ENCODE measurements at places on chromosomes 11 and 22.

DNA sequence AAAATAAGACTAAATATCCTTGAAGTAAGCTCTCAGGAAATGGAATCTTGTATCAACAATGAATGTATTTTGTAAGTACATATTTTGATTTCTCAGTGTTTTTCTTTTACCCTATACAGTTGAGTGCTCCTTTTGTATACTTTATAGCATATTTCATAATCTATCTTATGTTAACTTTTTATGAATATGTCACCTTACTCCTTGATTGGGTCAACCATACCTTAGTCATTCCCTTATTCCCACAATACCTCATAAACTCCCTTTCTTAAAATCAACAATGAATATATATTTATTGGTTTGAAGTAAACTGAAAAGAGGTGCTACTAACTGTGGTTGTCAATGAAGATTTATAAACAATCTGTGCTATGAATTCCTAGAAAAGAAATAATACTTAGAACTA, 686.2 kb downstream of the METTL15 start:
- DNase-seq: no peak
- H3K27me3 ChIP-seq: no peaks in the 10 kb centered on the region
- no peaks in the 10 kb centered on the region for H3K4me1 ChIP-seq
- H3K4me3 ChIP-seq: no peak overlapping the region
- peaks cover 2% of the 10 kb centered on the region for H3K36me3 ChIP-seq

GRCh38 chr22:44410451-44410991, 87.5 kb downstream of the RTL6 start:
- no peak for DNase-seq
- no peak overlapping the region for H3K27ac ChIP-seq
- H3K4me1 ChIP-seq: no peaks in the 10 kb centered on the region
- H3K4me3 ChIP-seq: no peak overlapping the region
- H3K27me3 ChIP-seq: peaks cover 21% of the 10 kb centered on the region

DNA sequence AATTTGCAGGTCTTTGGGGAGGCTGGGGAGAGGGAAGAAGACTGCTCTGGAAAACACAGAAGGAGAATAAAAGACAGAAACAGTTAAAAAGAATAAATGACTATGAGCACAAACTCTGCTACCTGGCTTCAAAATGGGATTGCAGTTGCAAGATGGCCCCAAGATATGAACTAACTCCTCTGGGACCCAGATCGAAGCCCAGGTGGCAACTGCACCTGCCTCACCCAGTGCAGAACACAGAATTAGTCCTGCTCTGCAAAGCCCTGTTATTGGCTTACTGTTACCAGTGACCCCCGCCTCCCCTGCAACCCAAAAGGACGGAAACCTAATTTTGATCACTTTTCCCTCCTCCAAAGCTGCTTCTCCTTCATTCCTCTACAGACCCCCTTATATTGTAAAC, 35.9 kb upstream of the POU2AF1 start:
- peaks cover 5% of the 10 kb centered on the region for H3K4me1 ChIP-seq
- DNase-seq: no peak
- no peak overlapping the region for H3K4me3 ChIP-seq
- no peaks in the 10 kb centered on the region for H3K27me3 ChIP-seq
- H3K36me3 ChIP-seq: no peaks in the 10 kb centered on the region

DNA sequence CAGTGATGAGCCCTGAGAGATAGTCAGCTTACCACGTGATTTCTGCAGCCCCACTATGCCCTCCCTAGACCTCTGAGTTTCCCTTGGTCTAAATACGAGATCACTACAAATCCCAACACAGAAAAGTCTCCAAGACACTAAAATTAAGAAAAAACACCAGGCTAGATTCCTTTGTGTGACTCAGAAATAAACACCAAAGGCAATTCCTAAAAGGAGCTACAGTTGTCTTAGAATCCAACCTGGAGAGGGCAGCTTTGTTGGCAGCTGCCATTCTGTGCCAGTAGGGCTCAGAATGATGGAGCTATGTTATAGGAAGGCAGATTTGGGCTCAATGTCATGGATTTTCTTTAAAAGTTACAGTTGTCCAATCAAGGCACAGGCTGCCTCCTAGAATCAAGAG, 37.1 kb upstream of the HMGXB4 start:
- no peaks in the 10 kb centered on the region for H3K36me3 ChIP-seq
- no peak overlapping the region for H3K4me3 ChIP-seq
- H3K4me1 ChIP-seq: no peaks in the 10 kb centered on the region
- H3K27ac ChIP-seq: no peak overlapping the region
- peaks cover 33% of the 10 kb centered on the region for H3K27me3 ChIP-seq

DNA sequence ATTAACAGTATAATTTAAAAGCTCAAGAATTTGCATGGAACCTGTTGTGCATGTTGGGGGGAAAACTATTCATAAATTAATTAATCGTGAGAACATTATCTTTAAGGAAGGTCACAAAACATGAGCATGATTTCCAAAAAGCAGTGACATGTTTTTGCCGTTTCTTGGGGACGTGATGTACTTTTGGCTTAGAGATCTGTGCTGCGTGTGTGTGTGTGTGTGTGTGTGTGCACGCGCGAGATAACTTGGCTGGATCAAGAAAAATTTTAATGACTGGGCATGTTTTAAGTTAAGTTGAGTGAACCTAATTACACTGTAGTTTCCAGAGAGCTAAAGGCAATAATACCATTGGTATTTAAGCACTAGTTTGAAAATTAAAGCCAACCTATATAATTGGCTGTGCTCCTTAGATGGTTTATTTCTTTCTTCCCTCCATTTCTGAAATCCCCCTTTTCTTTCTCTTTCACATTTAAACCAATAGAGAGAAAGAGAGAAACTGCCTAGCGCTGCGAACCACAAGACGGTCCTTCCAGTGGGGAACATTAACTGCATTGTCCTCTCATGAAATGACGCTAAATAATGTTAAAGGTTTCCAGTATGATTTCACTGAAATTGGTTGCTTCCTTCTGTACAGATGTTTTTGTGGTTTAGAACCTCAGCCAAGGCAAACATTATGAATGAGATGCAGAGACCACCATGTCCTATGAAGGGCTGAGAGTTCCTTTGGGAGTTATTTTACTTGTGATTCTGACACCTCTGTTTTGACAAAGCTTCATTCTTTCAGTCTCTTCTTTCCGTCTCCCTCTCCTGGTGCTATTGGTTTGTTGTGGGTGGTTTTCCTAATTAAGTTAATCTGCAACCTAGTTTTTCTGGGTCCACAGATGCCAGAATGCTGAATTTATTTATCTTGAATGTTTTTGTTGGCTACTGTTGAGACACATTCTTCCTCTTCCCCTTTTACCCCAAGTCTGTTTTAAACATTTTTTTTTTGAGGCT, 51.7 kb downstream of the ZBTB16 start:
- H3K36me3 ChIP-seq: peaks cover 2% of the 10 kb centered on the region
- H3K27ac ChIP-seq: no peak overlapping the region
- peaks cover 91% of the 10 kb centered on the region for H3K27me3 ChIP-seq
- H3K4me1 ChIP-seq: peaks cover 7% of the 10 kb centered on the region

DNA sequence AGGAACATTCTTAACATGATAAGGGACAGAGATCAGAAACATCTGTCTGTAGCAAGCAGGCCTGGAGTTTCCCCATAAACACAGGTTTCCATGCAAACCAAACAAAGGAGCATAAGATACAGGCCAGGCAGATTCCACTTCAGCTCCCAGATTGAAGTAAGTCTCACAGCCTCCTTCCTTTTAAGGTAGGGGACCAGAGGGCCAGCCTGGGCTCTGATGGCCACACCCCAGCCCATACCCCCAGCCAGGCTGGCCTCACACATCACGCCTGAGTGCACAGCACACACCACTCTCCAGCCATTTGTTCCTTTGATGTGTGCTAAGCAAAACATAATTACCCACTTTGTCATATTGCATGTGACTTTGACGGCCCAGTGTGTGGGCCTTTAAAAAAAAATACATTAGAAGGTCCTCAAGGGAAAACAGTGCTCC, 518.7 kb downstream of the NTM start:
- no peaks in the 10 kb centered on the region for H3K4me1 ChIP-seq
- no peaks in the 10 kb centered on the region for H3K27me3 ChIP-seq

GRCh38 chr11:12505183-12505582, 127.8 kb downstream of the PARVA start:
- H3K4me1 ChIP-seq: no peaks in the 10 kb centered on the region
- DNase-seq: no peak
- H3K27ac ChIP-seq: no peak overlapping the region
- H3K27me3 ChIP-seq: peaks cover 13% of the 10 kb centered on the region
- no peaks in the 10 kb centered on the region for H3K36me3 ChIP-seq

Measured in central memory CD8-positive, alpha-beta T cell (primary cell).